Uterus (tissue), 4 donors: ENCODE measurements at places on chromosomes 4 and X. TPM values are rescaled to one million over a fixed set of nuclear protein-coding genes. Genes with fewer than 3 reads are reported as not detected.

Gene SRD5A3
- 1.0 TPM for total RNA-seq

Gene GAGE12E
- not detected for total RNA-seq

Gene HTN1
- not detected for total RNA-seq

Gene GRIA2
- total RNA-seq = 29.2 TPM

Gene SH3D19
- 89.7 TPM for total RNA-seq

Gene PPA2
- total RNA-seq = 964 TPM

Gene CDS1
- 8.8 TPM for total RNA-seq

Gene PCDH19
- total RNA-seq = 4.2 TPM

Gene CYBB
- total RNA-seq = 36.7 TPM

Gene ITM2A
- 79.1 TPM for total RNA-seq

Gene CFI
- total RNA-seq = 52.5 TPM

Gene TMPRSS11A
- total RNA-seq = not detected

Gene PLAC8
- 2.6 TPM for total RNA-seq

Gene NHSL2
- total RNA-seq = 8.5 TPM

Gene IL13RA1
- total RNA-seq = 41.8 TPM

Gene SLC25A4
- total RNA-seq = 19.1 TPM

Gene GUCY1B1
- total RNA-seq = 37.4 TPM

Gene RTL9
- not detected for total RNA-seq

Gene TLR1
- 6.1 TPM for total RNA-seq

Gene FUNDC1
- 11.7 TPM for total RNA-seq

Gene SLITRK4
- total RNA-seq = 2.3 TPM

Gene ZAR1
- total RNA-seq = not detected

Gene SORCS2
- 5.2 TPM for total RNA-seq

Gene MAGEB10
- total RNA-seq = not detected

Gene TRPC3
- total RNA-seq = 5.9 TPM

Gene RBPJ
- total RNA-seq = 102 TPM

Gene CORIN
- 4.8 TPM for total RNA-seq

Gene SPANXB1
- total RNA-seq = not detected

Gene NPNT
- 6.8 TPM for total RNA-seq

Gene CSAG2
- total RNA-seq = not detected

Gene ACTRT1
- total RNA-seq = not detected

Gene MAPK10
- total RNA-seq = 55.3 TPM

Gene REST
- total RNA-seq = 33.3 TPM

Gene UGT2B28
- total RNA-seq = not detected

Gene PAGE4
- total RNA-seq = not detected

Gene ARAP2
- 10.5 TPM for total RNA-seq
